Stimulated activated CD4-positive, alpha-beta T cell treated with anti-CD3 and anti-CD28 coated beads, Interleukin-2, amount 100 ng/mL, for 24 hours (primary cell): ENCODE measurements at places on chromosomes 5 and 9.

DNA sequence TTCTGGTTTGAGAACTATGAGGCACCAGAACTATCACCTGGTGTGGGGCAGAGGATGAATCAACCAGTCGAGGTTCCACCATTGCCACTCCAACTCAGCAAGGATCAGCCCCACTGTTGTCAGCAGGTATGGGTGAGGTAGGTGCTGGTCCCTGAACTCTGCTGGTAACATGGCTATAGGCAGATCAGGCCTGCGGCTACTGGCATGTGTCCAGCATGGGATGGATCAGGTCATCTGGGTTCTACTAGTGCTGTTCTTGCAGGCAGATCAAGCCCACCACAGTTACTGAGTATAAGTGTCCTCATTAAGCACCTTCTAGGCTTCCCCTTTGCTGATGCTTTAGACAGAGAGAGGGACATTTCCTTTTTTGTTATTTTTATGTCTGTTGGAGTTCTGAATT, 71.7 kb downstream of the GABRA6 start:
- no peak for DNase-seq

GRCh38 chr5:138224712-138225111, 11.6 kb upstream of the CDC23 start:
- DNase-seq, result no peak

DNA sequence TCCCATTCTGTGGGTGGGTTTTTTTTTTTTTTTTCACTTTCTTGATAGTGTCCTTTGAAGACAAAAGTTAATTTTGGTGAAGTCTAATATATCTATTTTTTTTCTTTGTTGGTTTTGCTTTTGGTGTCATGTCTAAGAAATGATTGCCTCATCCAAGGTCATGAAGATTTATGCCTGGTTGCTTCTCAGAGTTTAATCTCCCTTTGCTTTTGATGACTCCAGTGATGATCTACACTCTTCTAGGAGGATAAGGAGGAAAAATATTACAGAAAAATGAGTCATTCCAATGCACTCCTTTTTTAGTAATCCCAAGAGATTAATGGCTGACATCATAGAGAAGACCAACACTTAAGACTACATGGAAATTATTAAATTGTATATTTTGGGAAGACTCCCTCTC, 79.7 kb upstream of the ICE1 start:
- DNase-seq, result no peak

GRCh38 chr5:27701931-27702903, 663.8 kb upstream of the CDH9 start:
- DNase-seq, result no peak

GRCh38 chr9:1698991-1699390, 316.2 kb upstream of the SMARCA2 start:
- DNase-seq, result no peak

DNA sequence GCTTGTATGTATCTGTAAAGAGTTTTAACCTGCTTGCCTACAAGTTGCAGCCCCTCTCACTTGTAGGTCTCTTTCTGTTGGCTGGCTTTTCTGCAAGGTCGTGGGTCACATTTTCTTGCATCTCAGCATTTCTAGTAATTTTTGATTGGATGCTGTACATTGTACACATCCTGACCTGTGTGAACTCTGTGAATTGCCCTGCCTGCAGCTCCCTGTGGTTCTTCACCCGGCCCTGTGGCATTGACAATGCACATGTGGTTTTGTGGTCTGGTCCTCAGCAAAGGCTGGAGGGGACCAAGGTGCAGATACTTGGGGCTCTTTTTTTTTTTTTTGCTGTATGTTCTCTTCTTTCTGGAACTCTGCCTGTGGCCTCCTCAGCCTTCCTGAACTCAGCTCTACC, 53.6 kb downstream of the WNK2 start:
- DNase-seq, result no peak

DNA sequence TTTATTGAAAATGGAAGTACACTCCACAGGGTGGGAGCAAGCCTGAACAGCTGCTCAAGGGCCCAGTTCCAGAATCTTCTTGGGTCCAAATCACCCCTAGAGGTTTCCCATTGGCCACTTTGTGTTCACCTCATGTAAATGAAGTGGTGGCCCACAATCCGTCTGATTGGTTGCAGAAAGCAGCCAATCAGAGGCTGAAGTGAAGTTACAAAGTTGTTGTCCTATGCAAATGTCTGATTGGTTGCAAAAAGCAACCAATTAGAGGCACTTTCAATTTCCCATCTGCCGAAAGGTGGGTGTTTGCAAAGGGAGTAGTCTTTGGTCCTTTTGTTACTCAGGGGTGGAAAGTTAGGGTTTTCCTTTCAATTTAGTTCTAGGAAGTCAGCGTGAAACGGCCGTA, 8.8 kb downstream of the TMEM171 start:
- DNase-seq, result no peak

- no peak for DNase-seq
These were observed 7.5 kb upstream of the TOR2A start for GRCh38 chr9:127742435-127743088.

DNA sequence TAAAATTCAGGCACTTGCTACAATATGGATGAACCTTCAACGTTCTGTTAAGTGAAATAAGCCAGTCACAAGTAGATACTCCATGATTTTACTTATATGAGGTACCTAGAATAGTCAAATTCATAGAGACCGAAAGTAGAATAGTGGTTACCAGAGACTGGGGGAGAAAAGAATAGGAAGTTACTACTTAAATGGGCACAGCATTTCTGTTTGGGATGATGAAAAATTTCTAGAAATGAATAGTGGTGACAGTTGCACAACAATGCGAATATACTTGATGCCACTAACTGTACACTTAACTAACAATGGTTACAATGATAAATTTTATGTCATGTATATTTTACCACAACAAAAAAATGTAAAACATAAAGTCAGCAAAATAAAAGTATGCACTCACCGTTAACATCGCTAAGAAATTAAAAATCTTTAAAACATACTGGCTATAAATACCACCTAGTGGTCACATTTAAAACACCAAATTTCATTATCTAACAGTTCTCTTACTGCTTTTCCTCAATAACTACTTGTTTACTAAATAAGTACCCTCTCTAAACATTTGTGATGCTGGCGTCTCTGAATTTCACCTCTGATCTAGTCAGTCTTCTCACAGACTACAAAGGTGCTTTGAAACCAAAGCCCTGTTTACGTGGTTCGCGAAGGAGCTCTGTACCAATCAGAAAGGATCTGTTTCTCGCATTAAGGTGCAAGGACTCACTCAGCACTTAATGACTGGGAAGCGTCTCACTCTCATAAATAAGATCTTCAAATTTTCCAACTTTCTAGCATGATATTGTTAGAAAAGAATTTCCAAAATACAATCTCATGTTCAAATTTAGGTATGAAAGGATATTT, 22.7 kb downstream of the KIF3A start:
- DNase-seq, result no peak

DNA sequence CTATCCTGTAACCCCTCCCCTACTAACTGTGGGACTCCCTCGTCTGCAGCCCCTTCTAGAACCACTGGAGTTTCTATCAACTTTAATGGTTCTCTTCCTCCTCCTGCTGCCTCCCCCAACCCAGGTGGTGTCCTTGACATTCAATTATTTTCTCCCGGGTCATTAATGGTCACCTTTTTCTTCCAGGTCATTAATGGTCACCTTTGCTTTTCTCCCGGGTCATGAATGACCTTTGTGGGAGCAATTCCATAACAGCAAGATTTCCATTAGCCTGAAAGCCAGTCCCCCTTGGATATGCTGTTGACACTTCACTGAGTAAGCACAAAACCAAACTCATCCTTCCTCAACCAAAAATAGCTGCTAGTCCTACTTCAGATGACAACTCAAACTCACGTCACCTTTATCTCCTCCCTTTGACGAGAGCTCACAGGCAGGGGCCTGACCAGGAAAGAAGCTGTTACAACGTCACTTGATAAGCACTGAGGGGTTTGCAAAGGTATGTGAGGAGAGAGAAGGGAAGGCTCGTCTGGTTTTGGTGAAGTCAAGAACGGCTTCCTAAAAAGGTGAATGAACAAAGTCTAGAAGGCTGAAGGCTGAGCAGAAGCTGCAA, 10.9 kb downstream of the CCDC127 start:
- no peak for DNase-seq

GRCh38 chr9:130333041-130333711, 67.6 kb downstream of the HMCN2 start:
- no peak for DNase-seq

- DNase-seq, result no peak
These were observed 85.3 kb downstream of the BARX1 start for GRCh38 chr9:93869863-93870262.

DNA sequence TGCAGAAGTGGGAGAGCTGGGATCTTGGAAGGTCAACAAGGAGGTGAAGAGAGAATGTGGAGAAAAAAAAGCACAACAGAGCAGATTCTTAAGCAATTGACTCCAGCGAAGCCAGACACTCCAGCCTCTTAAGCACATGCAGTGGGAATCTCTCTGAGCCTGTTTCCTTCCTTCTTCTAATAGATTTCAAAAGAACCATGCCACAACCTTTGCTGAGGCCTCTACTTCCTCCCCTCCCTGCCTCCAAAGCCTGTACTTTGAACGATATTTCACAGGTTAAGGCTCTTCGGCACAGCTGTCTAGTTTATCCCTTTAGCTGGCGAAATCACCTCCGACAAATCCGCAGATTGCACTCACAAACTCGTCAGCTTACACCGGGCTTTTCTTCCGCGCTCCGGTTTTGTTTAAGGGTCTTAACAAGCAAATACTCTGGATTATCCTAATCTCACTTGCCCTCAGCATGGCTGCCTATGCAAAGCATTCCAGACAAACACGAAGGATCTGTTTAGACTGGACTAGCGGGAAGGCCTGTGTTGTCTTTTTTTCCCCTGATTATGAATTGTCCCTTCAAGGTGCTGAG, 211.6 kb upstream of the PANK3 start:
- no peak for DNase-seq
